ENCODE measurements at places on chromosomes 11 and 22.
A peak's percentile ranks its signal among the peaks of the same experiment; 100 is the strongest.

GRCh38 chr11:2881981-2882375, 3.6 kb downstream of the CDKN1C start:
- no peak for DNase-seq

DNA sequence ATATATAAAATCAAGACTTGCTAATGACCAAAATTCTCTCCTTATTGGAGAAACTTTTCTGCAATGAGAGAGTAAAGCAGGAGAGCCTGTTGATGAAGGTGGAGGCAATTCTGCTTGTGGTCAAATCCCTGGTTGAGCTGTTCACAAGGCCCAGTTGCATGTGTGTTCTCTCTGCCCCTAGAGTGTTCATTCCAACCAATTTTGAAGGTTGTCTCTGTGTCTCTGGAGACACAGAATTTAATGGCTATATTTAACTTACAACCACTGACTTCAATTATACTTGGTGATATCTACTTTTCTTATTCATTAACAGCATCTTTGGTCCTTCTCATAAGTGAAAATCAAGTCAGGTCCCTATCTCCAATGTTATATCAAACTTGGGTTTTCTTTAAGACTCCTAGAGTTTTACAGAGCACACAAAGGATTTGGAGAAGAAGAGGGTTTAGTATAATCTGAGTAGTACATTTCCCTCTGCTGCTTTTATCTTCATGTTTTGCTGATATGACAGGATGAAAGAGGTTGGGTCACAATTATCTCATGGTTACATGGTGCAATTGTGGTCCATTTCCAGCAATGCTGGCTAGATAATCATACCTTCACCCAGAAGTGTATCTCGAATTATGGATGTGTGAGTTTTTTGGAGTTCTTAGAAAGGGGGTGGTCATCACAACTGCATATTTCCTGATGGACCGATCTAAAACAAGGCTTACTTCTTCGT, 4.0 kb downstream of the OOSP4A start:
- DNase-seq: no peak

GRCh38 chr11:64165481-64165841, 452 bp downstream of the MACROD1 start:
- DNase-seq: no peak

DNA sequence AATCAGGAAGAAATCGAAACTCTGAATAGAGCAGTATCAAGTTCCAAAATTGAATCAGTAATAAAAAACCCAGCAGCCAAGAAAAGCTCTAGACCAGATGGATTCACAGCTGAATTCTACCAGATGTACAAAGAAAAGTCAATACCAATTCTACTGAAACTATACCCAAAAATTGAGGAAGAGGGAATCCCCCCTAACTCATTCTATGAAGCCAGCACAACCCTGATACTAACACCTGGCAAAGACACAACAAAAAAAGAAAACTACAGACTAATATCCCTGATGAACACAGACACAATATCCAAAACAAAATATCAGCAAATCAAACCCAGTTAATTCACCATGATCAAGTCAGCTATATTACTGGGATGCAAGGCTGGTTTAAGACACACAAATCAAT, 97.7 kb downstream of the ZC3H12C start:
- no peak for DNase-seq

GRCh38 chr11:27976262-27976661, 131.7 kb downstream of the KIF18A start:
- no peak for DNase-seq

- DNase-seq: no peak
Measured at GRCh38 chr11:91691872-91692271, 532.7 kb upstream of the FAT3 start.

DNA sequence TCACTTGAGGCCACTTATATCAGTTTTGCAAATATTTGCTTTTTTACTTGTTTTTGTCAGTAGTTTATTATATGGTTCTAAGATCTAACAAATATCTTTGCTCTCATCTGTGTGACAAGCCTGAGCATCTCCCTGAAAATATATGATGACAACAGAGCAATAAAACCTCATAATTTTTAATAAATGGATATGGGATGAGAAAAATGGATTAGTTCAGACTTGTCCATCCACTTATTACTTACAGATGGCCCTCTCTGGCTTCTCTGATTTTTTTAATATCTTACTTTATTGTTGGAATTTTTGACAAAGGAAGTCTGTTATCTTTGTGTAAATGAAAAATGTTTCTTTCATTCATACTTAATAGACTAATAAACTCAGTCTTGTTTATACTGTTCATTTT, 491.4 kb upstream of the RAG2 start:
- no peak for DNase-seq

DNA sequence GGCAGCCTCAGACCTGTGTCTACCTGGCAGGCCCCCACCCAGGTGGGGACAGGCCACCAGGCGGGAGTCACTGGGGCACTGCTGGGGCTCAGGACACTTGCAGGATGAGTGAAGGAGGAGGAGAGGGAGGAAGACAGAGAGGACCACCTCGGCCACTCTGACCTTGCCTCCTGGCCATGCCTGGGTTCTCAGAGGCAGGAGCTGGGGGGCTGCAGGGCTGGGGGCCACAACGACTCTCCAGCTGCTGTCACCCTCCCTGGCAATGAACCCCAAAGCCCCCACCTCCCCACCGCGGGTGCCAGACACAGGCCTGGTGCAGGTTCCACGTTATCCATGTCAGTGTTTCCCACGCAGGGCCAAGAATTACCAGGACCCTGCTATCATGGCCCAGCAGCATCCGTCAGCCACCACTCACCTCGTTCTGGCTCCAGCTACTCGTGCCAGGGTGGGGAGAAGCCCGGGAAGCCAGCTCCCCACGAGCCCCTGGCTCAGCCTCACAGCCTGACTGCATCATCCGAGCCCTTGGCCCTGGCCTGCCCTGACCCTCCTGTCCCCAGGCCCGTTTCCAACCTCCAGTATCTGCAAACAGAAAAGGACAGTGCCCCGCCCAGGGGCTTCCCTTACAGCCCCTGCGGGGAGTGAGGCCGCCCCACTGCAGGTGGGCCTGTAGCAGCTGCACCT, 62.4 kb downstream of the BRD1 start:
- no peak for DNase-seq

GRCh38 chr11:61141601-61142028, 19.6 kb downstream of the VPS37C start:
- DNase-seq: peak; percentile 92

GRCh38 chr22:24416095-24416494, 11.3 kb upstream of the ADORA2A start:
- DNase-seq: no peak

DNA sequence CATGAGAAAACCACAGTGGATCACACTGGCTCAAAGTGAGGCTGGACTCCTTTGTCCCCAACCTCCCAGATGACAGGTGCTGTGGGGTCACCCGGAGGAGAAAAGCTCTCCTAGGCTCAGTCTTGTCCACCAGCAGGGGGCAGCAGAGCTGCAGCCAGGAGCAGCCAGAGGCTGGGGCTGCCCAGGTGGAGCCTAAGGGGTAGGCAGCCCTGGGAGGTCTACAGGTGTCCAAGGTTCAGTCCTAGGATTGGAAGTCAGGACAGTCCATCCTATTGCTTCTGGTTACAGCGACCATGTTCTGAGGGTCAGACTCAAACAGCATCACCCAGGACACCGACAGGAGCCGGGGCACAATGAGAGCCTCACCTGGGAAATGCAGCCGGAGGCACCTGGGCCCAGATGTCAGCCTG, 77.6 kb upstream of the IGLL5 start:
- DNase-seq: peak; percentile 52

DNA sequence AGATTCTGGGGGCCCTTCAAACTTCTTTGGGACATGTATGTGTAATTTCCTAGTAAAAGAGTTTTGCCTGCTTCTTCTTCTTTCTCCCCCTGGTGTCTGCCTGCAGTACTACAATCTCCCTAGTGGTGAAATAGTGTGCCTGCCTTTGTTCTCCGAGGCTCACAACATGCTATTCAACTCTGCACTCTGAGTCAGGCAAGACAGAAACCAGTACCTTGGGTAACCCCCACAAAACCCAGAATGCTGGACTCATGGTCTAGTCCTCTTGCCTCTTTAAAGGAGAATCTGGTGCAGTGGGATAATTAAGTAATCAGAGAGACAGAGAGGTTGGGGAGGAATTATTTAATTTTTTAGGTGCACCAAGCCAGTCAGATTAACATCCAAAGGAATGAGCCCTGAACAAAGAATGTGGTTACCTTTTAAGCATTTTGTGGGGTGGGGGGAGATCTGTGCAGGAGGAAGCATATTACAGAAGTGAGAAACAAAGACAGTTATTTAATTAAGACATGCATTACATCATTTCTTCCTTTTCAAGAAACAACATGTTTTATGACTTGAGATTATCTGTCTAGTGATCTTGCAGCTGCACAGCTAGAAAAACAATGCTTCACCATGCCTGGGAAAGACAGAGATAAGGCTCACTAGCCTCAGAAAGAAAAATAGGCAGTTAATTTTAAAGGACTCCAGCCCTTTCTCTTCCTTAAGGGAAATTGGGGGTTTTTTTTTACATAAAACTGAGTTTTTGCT, 11.0 kb upstream of the MS4A6A start:
- peak; percentile 1 for DNase-seq

DNA sequence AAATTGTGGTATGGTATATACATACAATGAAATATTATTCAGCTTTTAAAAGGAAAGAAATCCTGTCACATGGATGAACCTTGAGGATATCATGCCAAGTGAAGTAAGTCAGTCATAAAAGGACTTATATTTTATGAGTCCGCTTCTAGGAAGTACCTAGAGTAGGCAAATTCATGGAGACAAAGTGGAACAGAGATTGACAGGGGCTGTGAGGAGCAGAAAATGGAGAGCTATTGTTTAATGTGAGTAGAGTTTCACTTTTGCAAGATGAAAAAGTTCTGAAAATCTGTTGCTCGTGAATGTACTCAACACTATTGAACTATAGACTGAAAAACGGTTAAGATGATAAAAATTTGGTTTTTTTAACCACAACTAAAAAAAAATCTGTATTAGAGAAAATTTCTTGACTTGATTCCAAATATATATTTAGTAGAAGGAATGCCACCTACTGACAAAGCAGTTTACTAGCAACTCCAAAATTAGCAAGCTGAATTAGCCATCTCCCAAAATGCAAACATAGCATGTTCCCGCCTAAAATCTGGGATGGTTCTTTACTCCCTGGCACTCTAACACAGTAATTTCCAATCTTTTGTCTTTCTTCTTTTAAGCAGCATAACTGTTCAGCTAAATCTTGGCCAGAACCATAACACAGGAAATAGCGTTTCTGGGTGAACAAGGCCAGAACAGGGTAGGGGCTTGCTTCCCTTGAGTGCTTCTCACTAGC, 1.5 kb downstream of the UFD1 start:
- no peak for DNase-seq

DNA sequence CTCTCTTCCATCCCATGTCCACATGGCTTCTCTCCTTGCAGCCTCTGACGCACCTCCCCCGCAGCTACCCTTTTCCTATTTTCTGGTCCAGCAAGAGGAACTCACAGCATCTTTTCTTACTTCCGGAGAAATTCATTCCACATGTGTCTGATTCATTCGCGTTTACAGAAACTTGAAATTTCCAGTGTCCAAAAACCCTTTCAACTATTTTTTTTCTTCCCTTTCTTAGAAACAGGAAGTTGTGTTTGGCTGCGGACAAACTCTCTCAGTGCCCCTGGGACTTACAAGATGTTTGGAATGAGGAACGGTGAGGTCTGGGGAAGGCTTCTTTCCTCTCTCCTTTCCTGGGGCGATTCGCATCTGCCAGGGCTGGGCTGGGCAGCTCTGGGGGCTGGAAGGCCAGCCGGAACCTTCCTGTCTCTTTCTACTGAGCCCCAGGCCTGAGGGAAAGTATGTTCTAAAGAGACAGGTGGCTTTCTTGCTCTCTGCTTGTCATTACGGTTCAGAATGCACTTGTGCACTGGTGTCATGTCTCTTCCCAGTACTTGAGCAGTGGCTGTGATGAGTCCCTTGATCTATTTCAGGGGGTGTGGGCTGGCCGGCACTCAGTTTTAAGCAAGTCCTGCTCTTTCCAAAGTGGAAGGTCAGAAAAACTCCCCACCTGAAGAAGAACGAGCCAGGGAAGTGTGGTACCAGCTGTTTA, 27.5 kb downstream of the ADAMTS8 start:
- no peak for DNase-seq

DNA sequence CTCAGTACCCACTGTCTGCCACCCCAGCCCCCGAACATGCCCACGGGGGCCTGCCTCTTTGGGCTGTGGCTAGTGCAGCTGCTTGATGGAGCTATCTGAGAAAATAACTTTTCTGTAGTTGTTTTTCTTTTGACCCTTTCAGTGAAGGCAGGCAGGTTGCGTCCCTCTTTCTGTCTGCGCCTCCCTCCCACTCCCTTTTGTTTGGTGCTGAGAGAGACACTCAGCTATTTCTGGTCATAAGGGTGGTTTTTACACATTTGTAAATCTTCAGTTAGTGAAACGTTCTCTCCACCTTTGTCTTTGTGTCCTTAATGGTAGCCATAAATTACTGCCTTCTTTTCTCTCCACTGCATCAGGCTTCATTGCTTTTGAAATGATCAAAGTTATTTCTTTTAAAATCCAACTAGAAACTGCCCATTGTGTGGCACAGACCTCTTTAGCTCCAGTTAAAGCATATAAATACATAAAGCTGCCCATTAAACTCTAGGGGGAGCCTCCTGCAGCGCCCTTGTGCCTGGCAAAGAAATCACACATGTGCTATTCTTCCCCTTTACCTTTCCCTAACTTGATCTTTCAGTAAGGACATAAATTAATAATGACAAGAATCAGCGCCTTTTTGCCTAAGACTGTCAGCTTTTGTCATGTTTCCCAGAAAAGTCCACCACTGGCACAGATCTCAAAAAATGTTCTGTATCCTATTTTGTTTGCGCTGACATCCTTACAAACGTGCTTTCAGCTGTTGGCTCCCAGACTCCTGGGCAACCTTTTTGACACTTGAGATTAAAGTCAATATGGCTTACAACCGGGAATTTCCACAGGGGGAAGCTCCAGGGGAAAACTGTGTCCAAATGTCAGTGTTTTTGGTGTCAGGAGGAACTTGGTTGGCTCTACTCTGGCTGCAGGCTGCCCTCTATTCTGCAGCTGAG, 1.7 kb upstream of the SCUBE2 start:
- DNase-seq: peak; percentile 48

DNA sequence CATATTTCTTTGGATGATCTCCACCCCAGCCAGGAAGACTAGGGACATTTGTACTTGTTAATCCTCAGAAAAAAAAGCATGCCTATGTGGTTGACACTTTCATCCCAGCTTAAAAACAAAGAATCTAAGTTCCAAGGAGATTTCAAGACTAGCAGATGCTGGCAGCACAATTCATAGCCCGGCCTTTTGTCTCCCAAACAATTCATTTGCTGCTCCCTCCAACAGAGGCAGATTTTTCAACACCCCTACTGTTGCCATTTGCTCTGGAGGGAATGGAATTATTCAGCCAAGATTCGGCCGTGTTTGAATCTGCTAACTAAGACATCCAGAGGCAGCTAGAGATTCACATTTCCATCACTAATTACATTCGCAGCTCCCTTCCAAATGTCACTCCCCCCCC, 15.3 kb downstream of the P2RX3 start:
- DNase-seq: no peak

GRCh38 chr11:115548878-115549528, 44.8 kb upstream of the CADM1 start:
- peak; percentile 30 for DNase-seq

GRCh38 chr22:20241579-20242392, 26.3 kb downstream of the RTN4R start:
- DNase-seq: no peak

Measured in NCI-H345 (cell line).